ENCODE measurements at places on chromosomes 6 and 20. TPM values are rescaled to one million over a fixed set of nuclear protein-coding genes. Genes with fewer than 3 reads are reported as not detected.

The HRH3 gene
- polyA plus RNA-seq = 2.8 TPM

The ZSWIM3 gene
- polyA plus RNA-seq = 12.3 TPM

The LPA gene
- not detected for polyA plus RNA-seq

The SDCBP2 gene
- polyA plus RNA-seq = 5.2 TPM

Measured in neural cell (in vitro differentiated cells).